Vagina (tissue), 2 donors: ENCODE measurements at places on chromosomes 16 and 17.

DNA sequence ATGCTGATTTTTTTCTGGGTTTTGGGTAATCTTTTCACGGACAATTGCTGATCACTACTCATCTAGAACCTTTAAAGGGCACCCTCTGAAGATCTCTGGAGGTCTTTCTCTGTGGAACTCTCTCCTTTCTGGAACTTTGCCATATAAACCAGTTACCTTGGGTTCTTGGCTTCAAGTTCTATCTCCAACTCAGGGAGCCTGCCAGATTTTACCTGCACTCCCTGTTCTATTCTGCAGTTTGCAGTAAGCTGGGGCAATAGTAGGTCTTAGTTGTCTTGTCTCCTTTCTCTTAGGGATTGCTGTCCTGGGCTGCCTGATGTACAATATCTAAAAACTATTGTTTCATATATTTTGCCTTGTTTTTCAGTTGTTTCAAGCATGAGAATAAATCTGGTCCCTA lies 120.3 kb downstream of the CHD9 start:
- DNase-seq, result no peak

- no peak for DNase-seq
Observed at GRCh38 chr16:59144841-59145240, 410.7 kb upstream of the GOT2 start.

- no peak for DNase-seq
Observed at GRCh38 chr17:59154292-59154720, 680 bp downstream of the SKA2 start.

DNA sequence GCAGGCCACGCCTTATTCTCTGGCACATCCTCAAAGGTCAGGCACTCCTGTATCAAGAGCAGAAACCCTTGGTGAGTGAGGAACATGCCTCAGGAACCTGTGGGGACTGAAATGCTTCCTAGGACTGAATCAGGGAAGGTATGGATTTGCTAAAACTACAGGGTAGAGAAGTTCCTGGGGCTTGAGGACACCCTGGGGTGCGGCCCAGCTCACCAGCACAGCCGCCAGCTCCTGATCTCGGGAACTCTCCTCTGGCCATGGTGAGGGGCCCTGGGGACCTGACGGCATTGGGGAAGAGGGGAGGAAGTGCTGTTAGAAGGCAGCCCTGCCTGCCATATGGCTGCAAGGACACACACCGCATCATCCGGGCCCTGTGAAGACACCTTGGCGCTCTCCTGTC lies 7.5 kb downstream of the ZSCAN10 start:
- no peak for DNase-seq

DNA sequence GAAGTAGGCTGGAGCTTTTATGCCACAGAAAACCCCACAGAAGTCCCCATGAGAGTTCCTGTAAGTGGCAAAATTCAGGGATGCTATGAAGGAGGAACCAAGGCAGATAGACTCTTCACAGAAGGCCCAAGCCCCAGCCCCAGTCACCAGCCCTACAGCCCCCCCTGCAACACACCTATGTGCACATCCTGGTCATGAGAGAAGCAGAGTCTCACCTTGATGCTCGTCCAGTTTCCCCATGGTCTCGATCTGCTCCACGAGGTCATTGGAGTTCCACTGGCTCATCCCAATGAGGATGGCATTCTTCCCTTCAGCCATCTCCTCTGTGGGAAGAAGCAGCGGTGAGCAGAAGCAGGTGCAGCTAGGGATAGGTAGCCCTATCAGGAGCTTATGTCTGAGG lies 31.2 kb downstream of the PITPNM3 start:
- no peak for DNase-seq

GRCh38 chr16:86088287-86088686 lies 189.3 kb downstream of the IRF8 start:
- DNase-seq, result no peak

GRCh38 chr16:57179215-57179828 lies 6.5 kb downstream of the PSME3IP1 start:
- DNase-seq, result no peak

GRCh38 chr17:15382914-15383313 lies 41.5 kb upstream of the TEKT3 start:
- peak; percentile 40 for DNase-seq

DNA sequence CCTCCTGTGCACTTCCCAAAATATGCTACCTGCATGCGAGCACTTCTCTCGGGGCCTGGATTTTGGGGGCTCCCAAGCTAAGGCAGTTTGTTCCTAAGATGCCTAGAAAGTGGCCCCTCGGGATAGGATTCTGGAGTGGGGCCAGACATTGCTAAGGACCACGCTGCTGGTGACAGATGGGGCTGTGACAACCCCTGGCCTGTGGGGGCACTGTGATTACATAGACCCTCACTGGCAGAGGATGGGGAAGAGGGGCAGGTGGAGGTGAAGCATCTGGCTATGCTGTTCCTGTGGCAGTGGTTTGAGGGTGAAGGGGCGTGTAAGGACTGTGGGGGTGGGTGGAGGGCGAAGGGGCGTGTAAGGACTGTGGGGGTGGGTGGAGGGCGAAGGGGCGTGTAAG lies 128.4 kb downstream of the ENGASE start:
- DNase-seq, result no peak

DNA sequence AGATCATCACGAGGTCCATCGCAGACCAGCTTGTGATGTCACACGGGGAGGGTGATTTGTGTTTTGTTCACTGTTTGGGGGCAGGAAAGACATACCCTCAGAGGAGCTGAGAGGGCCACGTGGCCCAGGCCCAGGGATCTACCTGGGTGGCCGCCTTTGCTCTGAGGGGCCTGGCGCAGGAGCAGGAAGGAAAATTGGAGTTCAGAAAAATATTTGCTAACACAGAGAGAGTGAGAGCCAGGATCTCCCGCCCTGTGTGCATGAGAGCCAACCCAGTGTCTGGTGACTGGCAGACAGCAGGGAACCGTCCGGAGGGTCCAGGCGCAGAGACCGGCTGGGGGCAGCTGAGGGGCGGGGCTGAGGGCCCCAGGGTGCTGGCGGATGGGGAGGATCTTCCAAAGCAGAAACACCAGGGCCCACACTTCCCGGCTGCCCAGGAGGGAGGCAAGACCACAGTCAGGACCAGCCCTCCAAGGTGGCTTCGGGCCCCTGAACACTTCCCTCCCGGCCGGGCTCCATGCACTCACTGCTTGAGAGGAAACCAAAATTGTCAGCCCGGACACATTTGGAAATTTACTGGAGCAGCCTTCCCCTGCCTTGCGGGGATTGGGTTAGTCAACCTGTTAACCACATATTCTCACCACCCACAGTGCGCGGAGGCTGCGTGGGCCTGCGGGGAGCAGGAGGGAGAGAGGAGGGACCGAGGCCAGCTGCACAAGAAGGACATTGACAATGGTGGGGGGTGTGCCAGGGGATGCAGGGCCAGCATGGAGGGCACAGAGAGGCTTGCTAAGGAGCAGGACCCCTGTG lies 52.6 kb downstream of the RBFOX3 start:
- no peak for DNase-seq

- no peak for DNase-seq
Observed at GRCh38 chr16:70685938-70686375, at the start of gene MTSS2. MTSS2 (minus strand) TSS chr16:70686053; CDS start chr16:70685791, 262 bp downstream.

DNA sequence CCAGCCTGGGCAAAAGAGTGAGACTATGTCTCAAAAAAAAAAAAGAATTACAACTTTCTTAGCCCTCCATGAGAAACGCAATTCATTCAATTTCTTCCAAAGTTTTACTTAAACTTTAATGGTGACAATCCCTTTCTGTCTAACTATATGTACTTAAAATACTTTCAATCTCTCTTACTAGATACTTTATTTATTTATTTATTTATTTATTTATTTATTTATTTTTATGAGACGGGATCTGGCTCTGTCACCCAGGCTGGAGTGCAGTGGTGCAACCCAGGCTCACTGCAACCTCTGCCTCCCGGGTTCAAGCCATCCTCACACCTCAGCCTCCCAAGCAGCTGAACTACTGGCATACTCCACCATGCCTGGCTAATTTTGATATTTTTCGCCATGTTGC lies 108.1 kb downstream of the SPAG9 start:
- no peak for DNase-seq

DNA sequence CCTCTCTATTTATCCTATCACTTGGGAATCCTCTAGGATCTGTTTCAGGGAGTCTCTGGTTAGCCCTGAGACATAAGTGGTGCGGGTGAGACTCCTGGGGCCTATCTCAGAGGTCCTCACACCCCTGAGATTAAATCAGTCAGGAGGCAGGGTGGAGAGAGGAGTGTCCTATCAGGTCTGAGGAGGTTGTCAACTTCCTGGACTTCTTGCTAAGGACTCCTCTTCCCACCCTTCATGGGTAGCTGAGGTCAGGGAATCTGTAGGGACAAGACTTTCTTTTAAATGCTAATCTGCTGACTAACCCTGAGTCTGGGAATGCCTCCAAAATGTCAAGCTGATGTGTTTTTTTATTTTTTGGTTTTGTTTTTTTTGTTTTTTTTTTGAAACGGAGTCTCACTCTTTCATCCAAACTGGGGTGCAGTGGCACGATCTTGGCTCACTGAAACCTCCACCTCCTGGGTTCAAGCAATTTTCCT lies 6.6 kb upstream of the ARMC5 start:
- no peak for DNase-seq

GRCh38 chr16:67432506-67432890 lies 1.6 kb downstream of the HSD11B2 start:
- DNase-seq, result no peak
